Effector memory CD4-positive, alpha-beta T cell (primary cell): ENCODE measurements at places on chromosomes 11 and 22.

GRCh38 chr11:44096360-44097185 is 1.1 kb downstream of the EXT2 start:
- no peak for DNase-seq

GRCh38 chr11:44110231-44110679 is 14.8 kb downstream of the EXT2 start:
- peak; percentile 16 for DNase-seq

DNA sequence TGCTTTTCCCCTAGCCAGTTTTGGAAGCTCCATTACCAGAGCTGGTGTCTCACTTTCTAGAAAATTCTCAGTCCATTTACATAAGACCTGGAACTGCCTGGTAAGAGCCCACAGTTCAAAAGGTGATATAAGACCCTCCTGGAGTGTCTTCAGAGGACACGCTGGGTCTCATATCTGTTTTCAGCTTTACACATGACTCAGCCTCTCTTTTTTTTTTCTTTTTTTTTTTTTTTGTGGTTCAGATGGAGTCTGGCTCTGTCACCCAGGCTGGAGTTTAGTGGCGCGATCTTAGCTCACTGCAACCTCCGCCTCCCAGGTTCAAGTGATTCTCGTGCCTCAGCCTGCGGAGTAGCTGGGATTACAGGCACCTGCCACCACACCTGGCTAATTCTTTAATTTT is 30.7 kb downstream of the WEE1 start:
- no peak for DNase-seq

- no peak for DNase-seq
These were observed 45.0 kb downstream of the PDE2A start for GRCh38 chr11:72629266-72629665.

DNA sequence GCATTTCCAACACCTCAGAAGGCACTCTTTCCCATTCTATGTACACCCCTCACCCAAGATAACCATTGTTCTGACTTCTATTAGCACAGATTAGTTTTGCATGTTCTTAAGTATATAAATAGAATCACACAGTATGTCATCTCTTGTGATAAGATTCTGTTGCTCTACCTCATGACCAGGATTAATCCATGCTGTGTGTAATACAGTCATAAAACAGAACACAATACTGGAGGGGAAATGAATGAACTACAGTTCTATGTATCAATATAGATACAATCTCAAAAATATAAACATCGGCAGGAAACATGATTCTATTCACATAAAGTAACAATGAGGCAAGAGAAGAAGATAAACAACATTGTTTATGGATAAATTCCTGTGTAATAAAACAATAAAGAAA is 151.5 kb downstream of the ATG16L2 start:
- DNase-seq = no peak

GRCh38 chr11:79396674-79397073 is 44.2 kb downstream of the TENM4 start:
- no peak for DNase-seq

GRCh38 chr22:50471962-50472361 is 2.9 kb downstream of the SBF1 start:
- DNase-seq = no peak

DNA sequence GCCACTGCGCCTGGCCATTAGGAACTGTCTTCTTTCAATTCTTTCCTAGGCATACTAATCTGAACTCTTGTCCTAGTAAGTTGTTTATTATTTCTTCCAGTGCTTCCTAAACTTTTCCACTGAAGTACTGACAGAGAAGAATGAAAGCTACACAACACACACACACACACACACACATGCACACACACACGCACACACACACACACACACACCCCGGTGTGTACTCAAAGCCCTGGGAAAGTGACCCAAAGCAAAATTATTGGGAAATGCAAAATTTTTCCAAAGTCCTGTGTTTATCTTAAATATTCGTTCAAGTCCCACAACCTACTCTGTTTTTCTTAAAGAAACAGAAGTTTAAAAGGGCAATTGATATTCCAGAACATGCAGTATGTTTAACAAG is 19.4 kb upstream of the SIK2 start:
- no peak for DNase-seq

- no peak for DNase-seq
These were observed 2.7 kb downstream of the ZBED4 start for GRCh38 chr22:49856343-49856742.

DNA sequence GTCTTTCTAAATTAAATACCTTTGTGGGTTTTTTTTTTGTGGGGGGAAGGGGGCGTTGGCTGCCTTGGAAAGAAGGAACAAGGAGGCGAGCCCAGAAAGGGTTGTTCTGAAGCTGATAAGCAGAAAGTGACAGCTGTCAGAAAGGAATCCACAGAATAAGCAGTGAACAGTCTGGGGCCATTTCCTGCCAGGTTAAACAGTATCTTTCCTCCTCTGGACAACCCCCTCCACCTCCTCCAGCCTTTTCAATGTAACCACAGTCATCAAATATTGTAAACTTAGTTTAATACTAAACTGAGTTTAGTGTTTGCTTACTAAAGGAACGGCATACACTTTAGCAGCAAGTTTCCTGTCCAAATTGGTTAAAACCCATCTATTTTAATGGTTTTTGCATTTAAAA is 271.2 kb upstream of the SYN3 start:
- no peak for DNase-seq

GRCh38 chr22:23205339-23206049 is 25.2 kb downstream of the BCR start:
- no peak for DNase-seq

DNA sequence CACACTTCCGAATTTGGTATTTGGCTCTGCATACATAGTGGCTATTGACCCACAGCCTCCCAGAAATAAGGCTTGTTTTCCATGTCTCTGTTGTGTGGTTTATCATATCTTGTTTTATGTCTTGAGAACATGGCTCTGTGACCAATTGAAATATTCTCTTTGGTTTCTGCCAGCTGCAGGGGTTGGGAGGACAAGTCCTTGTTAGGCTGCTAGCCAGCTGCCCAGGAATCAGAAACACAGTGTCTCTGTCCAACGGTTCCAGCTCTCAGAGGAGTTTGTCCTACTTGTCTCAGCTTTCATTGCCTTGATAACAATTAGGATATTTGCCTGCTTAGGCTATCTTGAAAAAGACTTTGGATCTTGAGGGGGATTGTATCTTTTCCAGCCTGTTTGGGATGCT is 6.0 kb upstream of the SLC7A4 start:
- no peak for DNase-seq

DNA sequence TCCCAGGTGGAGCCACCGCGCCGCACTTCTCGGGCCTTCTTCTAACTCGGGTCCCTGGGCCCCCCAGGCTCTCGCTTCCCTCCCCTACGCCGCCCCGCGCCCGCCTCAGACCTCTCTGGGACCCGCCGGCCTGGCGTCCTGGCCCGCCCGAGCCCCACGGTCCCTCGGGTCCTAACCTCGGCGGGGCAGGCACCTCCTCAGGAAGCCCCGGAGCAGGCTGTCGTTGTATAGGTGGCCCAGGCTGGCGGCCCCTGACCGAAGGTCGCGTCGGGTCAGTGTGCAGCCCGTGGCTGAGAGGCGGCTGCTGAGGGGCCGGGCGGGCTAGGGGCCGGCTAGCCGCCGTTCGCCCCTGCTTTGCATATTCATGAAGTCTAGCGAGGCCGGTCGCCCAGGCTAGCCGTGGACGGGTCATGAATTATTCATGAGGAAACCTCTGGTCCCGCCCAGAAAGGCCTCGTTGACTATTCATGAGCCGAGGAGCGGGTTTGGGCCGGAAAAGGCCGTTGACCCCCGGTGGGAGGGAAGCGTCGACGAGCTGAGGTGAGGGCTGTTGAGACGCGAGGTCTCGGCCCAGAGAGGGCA is at the start of gene HORMAD2:
TSS of gene HORMAD2 (plus strand) at position 513 of the 582 bp plus-strand sequence. CDS start 13,489 bp downstream, outside the sequence.
- DNase-seq = no peak

DNA sequence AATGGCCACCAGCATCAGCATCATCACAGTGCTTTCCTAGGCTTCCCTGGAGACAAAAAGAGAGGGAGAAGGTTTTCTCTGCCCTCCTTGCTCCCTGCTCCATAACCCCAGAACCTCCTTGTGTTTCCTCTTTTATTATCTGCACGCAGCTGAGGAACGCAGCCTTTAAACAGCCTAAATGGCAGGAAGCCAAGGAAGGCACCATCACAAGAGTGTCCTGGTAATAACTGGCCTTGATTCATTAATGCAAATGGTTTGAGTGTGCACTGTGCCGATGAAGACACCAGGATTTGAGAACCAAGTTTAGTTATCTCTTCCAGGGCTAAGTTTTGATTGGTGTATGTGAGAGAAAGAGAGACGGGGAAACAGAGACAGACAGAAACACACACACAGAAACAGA is 29.4 kb upstream of the DRD2 start:
- DNase-seq = no peak

GRCh38 chr11:103546236-103546635 is 437.0 kb downstream of the DYNC2H1 start:
- no peak for DNase-seq

DNA sequence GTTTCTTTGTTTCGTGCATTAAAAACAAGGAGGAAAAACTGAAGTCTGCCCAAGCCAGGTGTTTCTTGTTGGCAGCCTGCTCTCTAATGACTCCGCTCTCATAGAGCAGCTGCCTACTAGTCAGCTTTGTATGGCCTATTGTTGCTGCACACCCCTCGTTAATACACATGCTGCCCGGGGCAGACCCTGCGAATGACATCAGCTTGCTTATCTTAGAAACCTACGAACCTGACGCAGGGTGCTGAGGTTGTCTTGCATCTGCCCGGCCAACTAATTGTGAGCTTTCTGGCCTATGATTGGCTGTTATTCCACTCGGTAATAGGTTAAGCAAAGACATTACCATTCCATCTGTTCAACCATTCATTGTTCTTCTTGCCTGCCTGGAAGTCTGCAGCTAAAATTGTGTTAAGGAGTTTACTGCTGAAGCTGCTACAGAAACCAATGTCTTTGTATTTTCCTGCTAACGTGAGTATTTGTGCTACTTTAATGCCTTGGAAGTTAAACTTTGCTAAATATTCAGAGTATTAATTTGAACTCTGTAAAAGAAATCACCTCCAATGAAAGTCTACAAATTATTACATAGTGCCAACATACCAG is 37.5 kb downstream of the ZC3H12C start:
- no peak for DNase-seq

DNA sequence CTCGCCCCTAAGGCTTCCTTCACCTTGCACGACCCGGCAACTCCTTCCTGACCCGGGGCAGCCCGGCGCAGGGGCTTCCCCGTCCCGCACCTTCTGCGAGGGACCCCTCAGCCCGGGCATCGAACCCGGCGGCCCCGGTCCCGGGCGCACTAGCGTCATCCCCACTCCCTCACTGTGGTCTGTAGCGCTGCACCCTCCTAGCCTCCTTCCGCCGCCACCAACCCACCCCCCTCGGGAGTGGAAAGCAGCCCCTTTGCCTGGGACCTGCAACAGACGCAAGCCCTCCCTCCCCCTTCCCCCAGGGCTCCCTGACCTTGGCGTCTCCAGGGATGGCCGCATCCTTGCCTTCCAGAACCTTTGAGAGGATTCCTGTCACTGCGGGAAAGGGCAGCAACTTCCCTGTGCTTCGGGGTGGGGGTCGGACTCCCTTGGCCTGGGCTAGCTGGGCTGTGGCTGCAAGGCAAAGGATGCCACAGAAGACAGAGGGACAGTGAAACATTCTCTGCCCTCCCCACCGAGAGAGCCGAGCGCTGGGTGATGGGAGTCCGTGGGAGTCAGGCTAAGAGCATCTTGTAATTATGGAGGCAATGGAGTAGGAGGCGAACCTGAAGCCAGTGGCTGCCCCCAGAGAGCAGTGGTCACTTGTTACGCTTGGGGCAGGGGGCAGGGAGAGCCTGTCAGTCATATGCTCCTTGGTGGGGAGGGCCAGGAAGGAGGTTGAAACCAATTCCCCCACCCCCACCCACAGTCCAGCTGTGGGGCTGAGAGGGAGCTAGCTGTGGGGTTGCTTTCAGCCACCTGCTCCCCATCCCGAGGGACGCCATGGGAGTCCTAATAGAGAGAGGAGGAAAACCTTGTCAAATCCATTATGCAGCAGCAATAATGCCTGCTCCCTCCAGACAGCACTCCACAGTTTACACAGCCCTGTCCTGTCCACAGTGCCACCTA is 920 bp downstream of the TMEM132A start:
- no peak for DNase-seq

GRCh38 chr22:28917747-28918549 is 34.6 kb downstream of the ZNRF3 start:
- DNase-seq = no peak

- DNase-seq = no peak
These were observed 15.0 kb upstream of the SORL1 start for GRCh38 chr11:121437018-121437685.

DNA sequence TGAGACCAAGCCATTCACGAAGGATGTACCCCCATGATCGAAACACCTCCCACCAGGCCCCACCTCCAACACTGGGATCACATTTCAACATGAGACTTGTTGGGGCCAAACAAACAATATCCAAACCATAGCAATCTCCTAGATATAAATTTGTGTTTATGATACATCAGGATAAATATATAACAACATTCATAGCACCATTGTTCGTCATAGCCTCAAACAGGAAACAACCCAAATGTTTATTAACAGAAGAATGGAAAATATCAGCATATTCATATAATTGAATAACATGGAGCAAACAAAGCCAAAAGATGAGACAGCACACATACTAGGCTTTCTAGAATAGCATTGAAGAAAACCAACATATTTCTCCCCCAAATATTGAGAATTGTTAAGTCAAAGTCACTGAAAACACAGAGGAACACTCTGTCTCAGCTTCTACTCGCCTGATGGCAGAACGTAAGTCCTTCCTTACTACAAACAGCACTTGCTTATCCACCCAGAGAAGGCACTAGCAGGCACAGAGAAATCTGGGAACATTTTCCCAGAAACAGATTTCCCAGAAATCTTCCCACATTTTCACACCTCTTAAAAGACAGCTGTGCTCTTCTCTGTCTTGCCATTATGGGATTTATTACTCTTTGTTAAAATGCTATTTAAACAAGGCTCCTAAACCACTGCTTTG is 8.1 kb upstream of the GDPD4 start:
- no peak for DNase-seq

- no peak for DNase-seq
These were observed 128.5 kb downstream of the MIAT start for GRCh38 chr22:26785932-26786331.

DNA sequence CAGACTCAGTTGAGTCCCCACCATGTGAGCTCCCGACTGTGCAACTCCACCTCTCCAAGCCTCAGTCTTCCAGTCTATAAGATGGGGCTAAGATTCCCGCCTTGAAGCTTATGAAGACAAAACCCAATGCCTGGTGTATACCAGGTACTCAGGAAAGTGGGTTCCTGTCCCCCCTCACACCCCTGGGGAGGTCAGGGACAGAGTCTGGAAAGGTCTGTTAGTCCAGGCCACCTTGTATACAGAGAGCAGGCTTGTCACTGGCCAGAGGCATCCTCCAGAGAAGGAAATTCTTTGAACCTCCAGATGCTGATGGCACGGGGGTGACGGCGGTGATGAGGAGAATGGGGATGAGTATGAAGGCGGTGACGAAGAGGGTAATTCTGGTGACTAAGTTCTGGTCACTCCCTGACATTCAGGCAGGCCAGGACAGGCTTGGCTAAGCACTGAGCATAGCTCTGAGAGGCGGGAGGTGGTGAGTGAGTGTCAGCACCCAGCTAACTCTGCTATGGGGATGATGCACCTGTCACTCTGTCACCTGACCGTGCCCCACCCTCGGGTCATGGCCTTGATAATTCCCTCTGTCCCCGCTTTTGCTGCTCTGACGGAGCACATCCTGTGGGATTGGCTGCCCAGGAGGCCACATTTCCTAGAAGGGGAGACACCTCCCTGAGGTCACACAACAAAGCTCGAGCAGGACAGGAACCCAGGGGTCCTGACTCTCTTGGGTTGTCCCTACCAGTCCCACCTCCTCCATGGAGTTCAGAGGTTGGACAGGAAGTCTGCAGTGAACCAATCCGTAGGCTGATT is 30.9 kb upstream of the CSNK1E start:
- no peak for DNase-seq
